ENCODE measurements at places on chromosomes 4 and X.

GRCh38 chr4:41927796-41928499, 7.3 kb upstream of the TMEM33 start:
- no peak for DNase-seq

GRCh38 chr4:104763554-104764222, 269.0 kb upstream of the CXXC4 start:
- no peak for DNase-seq

DNA sequence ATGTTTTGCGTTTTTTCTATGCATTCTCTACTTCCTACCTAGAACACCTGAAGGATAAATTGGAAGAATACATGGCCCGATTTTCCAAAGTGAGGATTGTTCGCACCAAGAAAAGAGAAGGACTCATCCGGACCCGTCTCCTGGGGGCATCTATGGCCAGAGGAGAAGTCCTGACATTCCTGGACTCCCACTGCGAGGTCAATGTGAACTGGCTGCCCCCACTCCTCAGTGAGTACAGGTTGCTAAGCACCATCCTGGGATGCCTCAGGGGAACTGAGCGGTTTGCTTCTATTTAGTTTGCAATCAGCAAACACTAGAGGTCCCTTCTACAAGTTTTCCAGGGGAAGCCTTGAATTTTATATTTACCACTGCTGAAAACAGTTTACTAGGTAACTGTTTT, 359.3 kb upstream of the GALNT7 start:
- DNase-seq = no peak

- DNase-seq = no peak
Observed at GRCh38 chr4:96895826-96896225, 1055.9 kb downstream of the PDHA2 start.

GRCh38 chr4:124219389-124219788, 493.1 kb downstream of the ANKRD50 start:
- DNase-seq = no peak

DNA sequence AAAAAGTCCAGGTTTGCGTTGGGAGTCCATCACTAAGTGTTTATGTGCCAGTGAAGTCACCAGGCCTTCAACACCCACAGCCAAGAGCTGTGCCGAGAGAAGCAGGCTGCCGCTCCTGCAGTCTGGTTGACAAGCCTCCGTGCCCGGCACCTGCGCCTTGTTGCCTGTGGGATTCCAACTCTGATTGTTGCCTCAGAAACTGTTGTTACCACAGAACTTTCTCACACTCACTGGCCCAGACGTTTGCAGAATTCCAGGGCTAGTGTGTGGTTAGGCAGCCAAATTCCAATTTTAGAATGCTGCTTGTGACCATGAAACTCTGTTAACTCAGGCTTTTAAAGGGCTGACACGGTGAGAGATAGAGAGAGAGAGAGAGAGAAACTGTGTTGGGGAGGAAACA, 119.5 kb upstream of the LIMCH1 start:
- DNase-seq = no peak

DNA sequence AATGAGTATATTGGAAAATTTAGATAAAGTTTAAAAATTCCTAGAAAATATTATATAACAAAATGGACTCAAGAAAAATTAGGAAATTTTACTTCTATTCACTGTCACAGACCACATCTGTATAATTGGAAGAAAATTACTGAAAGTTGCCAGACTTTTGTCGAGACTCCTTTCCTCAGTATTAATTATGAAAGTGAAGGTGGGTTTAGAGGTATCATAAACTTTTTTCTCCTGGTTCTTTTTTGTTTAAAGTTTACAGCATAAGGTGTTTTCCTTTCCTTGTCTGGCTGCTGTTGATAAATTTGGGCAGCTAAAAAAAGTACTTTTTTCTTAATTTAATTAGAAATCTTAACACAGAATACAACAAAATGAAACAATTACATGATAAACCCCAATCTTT, 6.7 kb upstream of the TEX13D start:
- no peak for DNase-seq

DNA sequence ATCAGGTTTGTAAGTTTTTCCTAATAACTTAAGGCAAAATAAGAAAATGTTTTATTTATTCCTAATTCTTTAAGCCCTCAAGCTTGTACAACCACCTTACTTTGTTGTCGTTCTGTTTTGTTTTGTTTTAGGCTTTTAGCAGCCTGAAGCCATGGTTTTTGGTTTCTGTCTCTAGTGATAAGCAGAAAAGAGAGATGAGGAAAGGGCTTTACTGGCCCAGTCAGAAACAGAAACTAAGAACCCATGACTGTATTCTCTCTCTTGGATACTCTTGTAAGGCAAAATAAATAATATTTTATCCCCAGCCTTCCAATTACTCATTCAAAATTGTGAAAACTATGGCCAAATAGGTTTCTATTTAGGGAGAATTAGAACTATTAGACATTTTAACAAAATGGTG, 29.4 kb downstream of the TBC1D19 start:
- DNase-seq = no peak

- no peak for DNase-seq
Observed at GRCh38 chr4:1686440-1687036, 2.4 kb upstream of the FAM53A start.

DNA sequence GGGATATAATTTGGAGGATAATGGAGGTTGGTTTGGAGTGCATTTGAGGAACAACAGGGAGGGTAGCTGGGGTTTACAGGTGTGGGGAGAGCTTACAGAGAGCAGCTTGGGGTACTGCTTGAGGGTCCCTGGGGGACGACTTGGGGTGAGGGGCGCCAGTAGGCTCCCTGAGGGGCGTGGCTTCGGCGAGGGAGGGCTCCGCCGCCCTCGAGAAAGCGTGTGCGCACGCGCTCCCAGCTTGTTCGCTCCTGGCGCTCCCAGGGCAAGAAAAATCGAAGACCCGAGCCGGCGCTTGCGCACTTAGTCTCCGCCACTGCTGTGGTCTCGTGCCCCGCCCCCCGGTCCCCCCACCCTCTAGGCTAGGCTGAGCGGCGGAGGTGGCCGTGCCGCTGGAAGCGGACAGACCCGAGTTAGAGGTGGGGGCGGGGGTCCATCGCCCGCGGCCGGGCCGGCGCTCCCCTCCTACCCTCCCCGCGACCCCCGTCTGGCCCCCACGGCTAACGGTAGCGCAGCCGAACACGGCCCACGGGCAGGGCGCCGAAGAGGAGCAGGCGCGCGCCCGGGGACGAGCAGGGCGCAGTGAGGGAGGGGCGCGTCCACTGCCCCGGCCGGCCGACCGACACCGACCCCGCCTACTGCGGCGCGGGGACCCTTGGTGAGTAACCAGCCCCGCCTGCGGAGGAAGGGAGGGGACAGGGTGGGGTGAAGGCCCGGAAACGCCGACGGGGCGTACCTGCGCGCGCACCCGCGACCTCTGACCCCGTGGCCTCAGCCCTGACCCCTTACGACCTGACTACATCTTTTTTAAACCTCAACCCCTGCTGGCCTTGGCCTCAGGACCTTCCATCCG, 5.4 kb upstream of the CCDC120 start:
- DNase-seq = peak; percentile 66

- no peak for DNase-seq
Observed at GRCh38 chrX:17917945-17918577, 57.0 kb upstream of the RAI2 start.

- no peak for DNase-seq
Observed at GRCh38 chr4:148445860-148446330, 3.7 kb upstream of the NR3C2 start.

GRCh38 chrX:131728295-131729145, 184.6 kb downstream of the OR13H1 start:
- DNase-seq = peak; percentile 78

Measured in activated T-cell treated with anti-CD3 and anti-CD28 coated beads, Interleukin-2, amount 50 U/mL, for 48 hours (primary cell).